ENCODE measurements at places on chromosomes 1 and 21. TPM values are rescaled to one million over a fixed set of nuclear protein-coding genes. Genes with fewer than 3 reads are reported as not detected.

Gene TNFRSF9
- 2.0 TPM for total RNA-seq

Gene AGBL4
- 0.35 TPM for total RNA-seq

Gene CD34
- total RNA-seq: not detected

GRCh38 chr1:119275145-119276134 lies 93.1 kb upstream of the HAO2 start:
- peak; percentile 71 for DNase-seq

Gene KRTAP21-2
- not detected for total RNA-seq

Gene ARTN
- not detected for total RNA-seq

- peak; percentile 21 for DNase-seq
Observed at GRCh38 chr1:231626951-231627614, 493 bp downstream of the DISC1 start.

DNA sequence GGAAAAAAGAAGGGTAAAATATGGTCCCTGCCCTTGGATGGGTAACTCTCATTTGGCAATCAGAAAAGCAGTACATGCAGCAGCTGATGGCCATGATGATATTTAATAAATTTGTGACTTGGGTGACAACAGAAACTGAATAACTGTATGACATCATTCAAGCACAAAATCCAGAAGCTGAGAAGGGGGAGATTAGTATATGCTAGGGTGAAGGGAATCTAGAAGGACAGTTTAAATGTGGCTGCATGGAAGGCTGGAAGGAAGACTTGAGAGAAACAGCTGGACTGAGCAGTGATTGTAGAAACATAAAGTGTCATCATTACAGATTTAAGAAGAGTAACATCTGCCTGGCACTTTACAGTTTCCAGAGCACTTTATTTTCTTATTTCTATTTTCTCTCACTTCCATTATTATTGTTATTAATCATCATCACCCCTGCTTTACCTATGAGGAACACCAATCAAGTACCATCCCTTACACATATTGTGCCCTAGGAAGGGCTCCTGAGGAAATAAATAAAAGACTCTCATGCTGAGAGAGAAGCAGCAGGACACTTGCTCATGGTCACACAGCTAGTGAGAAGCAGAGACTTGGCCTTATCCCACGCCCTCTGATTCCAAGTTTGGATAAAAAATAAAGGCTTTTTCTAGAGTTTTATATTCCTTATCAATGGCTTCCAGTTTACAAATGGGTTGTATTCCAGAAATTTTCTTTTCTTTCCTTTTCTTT lies 207.2 kb downstream of the PBX1 start:
- no peak for DNase-seq

DNA sequence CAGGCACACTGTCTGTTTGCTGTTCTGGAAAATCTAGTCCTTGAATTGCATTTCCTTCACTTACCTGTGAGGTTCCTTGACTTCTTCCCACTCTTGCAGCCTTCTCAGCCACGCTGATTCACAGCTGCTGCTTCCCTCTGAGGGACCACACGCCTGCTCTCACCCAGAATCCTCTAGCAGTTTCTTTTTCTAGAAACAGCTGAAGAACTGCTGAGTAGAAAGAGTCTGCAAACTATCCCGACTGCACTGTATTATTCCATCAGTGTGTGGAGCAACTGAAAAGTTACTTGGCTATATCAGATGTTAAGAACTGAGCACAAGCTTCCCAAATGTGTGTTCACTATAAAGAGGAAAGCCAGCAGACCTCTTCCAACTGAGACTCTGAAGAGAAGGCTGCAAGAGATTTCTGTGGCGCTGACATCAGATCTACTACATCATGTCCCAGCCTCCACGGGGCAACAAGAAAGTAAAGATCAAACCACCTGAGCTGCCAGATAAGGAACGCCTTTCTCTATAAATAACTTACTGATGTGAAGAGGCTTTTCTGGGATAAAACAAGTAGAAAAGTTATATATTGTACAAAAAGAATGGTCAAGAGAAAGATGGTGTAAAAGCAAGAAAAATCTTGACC lies 226.6 kb downstream of the RERE start:
- DNase-seq: no peak

DNA sequence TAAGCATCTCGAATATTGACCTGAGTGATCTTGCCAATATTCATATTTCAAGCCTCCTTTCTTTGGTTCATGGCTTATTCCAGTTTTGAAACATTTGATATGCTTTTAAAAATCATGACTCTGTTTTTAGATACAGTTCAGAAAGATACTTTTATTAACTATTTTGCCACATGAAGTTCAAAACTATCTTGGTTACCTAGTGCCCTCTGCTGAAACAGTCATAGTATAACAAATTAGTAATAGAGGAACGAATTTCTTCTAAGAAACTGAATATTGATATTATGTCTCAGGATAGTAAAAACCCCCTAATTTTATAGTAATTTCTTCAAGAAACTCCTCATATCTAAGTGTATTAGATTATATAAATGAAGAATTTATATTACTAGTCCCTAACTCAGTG lies 52.6 kb upstream of the RC3H1 start:
- peak; percentile 22 for DNase-seq

DNA sequence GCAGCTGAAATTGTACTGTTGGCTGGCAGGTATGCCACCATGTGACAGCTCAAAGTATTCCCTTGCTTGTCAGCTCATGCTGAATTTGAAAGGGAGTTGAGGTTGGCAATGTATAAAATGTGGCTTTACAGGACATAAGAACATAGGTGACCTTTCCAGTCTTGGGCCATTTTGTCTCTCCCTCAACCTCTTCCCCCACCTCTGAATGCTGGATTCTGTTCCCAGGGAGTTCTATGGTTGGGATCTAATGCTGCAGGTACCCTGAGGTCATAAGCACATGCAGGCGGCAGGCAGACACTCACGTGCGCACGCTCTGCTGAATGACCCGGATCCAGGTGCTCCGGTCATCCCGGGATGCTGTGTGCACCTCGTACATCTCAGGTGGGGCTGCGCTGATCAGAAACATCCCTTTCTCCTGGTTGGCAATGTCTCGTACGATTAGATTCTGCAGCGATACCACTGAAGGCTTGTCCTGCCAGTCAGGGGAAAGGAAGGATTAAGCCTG lies 16.0 kb downstream of the RXFP4 start:
- no peak for DNase-seq

DNA sequence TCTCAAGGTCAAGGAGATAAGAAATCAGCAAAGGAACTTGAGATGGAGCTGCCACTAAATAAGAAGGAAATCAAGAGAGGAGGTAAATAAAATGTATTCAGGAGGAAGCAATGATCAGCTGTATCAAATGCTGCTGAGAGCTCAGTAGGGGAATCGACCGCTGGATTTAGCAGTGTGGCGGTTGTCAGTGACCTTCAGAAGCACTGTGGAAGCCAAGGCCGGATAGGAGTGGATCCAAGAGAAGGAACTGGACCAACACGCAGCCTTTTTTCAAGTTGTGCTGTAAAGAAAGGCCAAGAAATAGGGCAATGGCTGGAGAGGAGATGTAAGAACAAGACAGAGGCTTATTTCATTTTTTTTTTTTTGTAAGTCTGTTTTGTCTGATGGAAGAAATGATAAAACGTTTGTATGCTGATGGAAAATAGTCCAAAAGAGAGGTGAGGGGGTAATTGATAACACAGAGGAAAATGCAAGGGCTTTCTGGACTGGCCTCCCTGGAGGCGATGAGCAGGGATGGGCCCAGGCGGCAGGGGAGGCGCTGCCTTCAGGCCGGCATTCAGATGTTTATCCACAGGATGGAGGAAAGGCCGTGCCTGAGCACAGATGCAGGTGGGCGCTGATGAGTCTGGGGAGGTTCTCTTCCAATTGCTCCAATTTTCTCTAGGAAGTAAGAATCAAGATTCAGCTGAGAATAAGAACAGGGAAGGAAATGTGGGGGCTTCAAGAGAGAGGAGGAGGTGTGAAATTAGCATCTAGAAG lies 17.5 kb upstream of the FAM43B start:
- no peak for DNase-seq

GRCh38 chr1:82646336-82646735 lies 845.6 kb downstream of the ADGRL2 start:
- DNase-seq: no peak
